ENCODE measurements at places on chromosomes 4 and X. TPM values are rescaled to one million over a fixed set of nuclear protein-coding genes. Genes with fewer than 3 reads are reported as not detected.

GRCh38 chr4:48388525-48389154, 47.3 kb downstream of the SLAIN2 start:
- no peaks in the 10 kb centered on the region for H3K4me1 ChIP-seq
- DNase-seq, result no peak
- H3K4me3 ChIP-seq, result no peak overlapping the region
- H3K36me3 ChIP-seq, result no peaks in the 10 kb centered on the region
- H3K27me3 ChIP-seq, result no peaks in the 10 kb centered on the region

GRCh38 chrX:10501611-10502010, 118.8 kb downstream of the MID1 start:
- H3K27me3 ChIP-seq, result no peaks in the 10 kb centered on the region
- no peaks in the 10 kb centered on the region for H3K36me3 ChIP-seq
- H3K27ac ChIP-seq, result no peak overlapping the region
- H3K4me1 ChIP-seq, result no peaks in the 10 kb centered on the region

GRCh38 chr4:36852856-36853255, 391.7 kb upstream of the NWD2 start:
- no peak overlapping the region for H3K4me3 ChIP-seq
- no peak overlapping the region for H3K27ac ChIP-seq
- DNase-seq, result no peak
- no peaks in the 10 kb centered on the region for H3K4me1 ChIP-seq
- H3K27me3 ChIP-seq, result no peaks in the 10 kb centered on the region

DNA sequence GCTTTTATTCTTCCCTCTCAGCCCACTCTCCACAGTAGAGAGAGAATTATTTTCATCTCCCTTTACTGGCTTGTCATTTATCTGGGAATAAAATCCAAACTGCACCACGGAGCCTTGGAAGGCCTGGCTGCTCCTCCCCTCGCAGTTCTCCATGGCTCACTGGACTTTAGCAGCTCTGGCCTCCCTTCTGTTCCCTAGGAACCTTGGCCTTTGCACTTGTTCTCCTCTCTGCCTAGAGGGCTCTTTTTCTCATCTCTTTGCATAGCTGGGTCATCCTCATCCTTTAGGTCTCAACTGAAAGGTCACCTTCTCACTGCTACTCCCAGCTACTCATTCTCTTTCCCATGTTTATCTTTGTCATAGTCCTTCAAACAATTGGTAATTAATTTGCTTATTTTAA, 31.3 kb upstream of the TAPT1 start:
- no peak overlapping the region for H3K4me3 ChIP-seq
- H3K27me3 ChIP-seq, result no peaks in the 10 kb centered on the region
- DNase-seq, result no peak
- H3K27ac ChIP-seq, result no peak overlapping the region

BMP3 gene
- total RNA-seq, result 0.94 TPM

FMR1NB gene
- total RNA-seq, result not detected

Measured in adrenal gland (tissue), 19 donors.